Fibroblast of skin of left biceps (primary cell): ENCODE measurements at places on chromosomes 12 and 14.

DNA sequence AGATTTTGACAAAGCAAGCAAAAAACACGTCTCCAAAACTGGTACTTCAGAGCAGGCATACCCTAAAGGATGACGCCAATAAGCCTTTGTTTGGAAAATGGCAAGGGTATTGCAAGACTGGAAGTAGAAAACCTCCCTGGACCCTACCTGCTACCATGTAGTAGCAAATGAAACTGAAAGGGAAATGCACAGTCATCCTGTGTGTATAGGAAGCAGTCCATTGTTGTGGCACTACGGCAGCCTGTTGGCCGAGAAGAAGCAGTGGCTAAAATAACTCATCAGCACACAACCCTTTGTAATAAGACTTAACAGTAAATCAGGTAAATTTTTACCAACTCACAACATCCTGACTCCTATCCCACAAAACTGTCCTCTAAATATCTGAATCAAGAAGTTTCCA lies 386.4 kb downstream of the RGS6 start:
- DNase-seq = no peak

GRCh38 chr12:22530-23201 lies 43.9 kb upstream of the IQSEC3 start:
- no peak for DNase-seq

DNA sequence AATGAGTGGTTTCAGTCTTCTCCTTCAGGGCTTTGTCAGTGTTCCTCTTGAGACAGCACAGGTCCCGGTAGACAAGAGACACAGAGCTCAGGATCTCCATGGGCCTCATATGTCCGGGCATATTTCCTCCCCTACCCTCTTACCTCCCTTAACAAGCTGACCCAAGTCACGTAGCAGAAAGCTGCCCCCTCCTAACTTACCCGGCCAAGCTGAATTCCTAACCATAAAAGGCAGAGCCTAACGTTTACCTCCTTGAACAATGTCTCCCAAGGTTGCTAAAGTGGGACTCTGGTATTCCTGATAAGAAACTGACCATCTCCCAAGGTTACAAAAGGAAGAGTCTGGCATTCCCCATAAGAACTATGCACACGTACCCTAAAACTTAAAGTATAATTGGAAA lies 182.2 kb upstream of the USP15 start:
- DNase-seq = no peak

- no peak for DNase-seq
Observed at GRCh38 chr12:128644664-128645296, 179.0 kb downstream of the SLC15A4 start.

GRCh38 chr12:48157889-48158370 lies 615 bp upstream of the ASB8 start:
- no peak for DNase-seq

GRCh38 chr14:63993992-63994391 lies 141.2 kb downstream of the SYNE2 start:
- no peak for DNase-seq
